ENCODE measurements at places on chromosomes 2 and 18. TPM values are rescaled to one million over a fixed set of nuclear protein-coding genes. Genes with fewer than 3 reads are reported as not detected.

DNA sequence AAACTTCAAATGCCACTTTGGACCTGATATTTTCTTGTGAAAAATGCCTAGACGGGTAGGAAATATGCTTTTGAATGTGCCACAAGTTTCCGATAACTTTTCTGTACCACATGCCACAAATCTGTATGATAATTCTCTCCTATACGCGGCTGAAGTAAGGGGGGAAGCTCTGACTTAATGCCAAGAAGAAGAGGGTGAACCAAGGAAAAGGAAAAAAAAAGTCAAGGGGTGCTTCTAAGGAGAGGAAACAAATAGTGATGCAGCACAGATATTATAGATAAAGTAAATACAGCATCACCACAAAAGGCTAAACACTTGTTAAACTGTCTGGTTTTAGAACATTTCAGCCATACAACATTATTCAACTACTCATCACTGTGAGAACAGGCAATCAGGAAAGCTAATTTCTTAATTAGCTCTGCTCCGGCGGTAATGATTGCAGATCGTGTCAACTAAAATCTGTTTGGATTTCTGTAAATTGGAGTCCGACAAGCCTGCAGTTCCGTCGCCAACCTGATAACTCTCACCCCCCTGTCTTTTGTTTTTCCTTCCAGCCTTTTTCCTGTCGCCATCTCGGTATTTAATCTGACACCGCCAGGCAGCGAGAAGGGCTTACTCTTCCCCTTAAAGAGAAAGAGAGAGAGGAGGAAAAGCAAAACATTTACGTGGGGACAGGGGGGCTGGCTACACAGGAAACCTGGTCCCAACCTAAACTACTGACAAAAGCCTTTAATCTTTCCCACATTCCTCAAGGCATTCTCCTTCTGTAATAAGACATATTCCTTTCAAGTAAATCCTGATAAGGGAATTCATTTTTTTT is 67.5 kb downstream of the ZEB2 start:
- DNase-seq = peak; percentile 29
- H3K4me1 ChIP-seq = peaks cover 67% of the 10 kb centered on the region
- peaks cover 25% of the 10 kb centered on the region for H3K27me3 ChIP-seq
- peak overlapping the region; percentile 44 for H3K4me3 ChIP-seq
- H3K27ac ChIP-seq = no peak overlapping the region

GRCh38 chr18:14941256-14941655 is 193.3 kb downstream of the ANKRD30B start:
- H3K36me3 ChIP-seq = peaks cover 49% of the 10 kb centered on the region
- H3K27ac ChIP-seq = no peak overlapping the region
- H3K4me1 ChIP-seq = no peaks in the 10 kb centered on the region
- H3K27me3 ChIP-seq = peaks cover 3% of the 10 kb centered on the region
- no peak for DNase-seq

GRCh38 chr18:6414118-6414722 is 491 bp downstream of the L3MBTL4 start:
- peak overlapping the region; percentile 68 for H3K4me3 ChIP-seq
- H3K4me1 ChIP-seq = peaks cover 12% of the 10 kb centered on the region
- no peak overlapping the region for H3K27ac ChIP-seq
- no peaks in the 10 kb centered on the region for H3K36me3 ChIP-seq
- DNase-seq = peak; percentile 59

DNA sequence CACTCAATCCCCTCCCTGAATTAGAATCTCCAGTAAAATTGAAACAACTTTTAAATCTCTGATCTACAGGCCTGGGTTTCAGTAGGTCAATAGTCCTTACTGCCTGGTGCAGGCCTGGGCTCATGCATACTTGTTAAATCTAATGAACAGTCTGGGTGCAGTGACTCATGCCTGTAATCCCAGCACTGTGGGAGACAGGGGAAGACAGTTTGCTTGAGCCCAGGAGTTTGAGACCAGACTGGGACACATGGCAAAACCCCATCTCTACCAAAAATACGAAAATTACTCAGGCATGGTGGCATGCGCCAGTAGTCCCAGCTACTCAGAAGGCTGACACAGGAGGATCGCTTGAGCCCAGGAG is 94.7 kb upstream of the SP3 start:
- H3K27ac ChIP-seq = no peak overlapping the region
- no peak for DNase-seq
- 0 out of 2 replicates have a peak, but pooled peaks cover 3% of the 10 kb centered on the region for H3K27me3 ChIP-seq
- peaks cover 25% of the 10 kb centered on the region for H3K4me1 ChIP-seq
- H3K36me3 ChIP-seq = peaks cover 20% of the 10 kb centered on the region
- H3K4me3 ChIP-seq = no peak overlapping the region

CHAC2 gene
- total RNA-seq = 10.2 TPM

DNA sequence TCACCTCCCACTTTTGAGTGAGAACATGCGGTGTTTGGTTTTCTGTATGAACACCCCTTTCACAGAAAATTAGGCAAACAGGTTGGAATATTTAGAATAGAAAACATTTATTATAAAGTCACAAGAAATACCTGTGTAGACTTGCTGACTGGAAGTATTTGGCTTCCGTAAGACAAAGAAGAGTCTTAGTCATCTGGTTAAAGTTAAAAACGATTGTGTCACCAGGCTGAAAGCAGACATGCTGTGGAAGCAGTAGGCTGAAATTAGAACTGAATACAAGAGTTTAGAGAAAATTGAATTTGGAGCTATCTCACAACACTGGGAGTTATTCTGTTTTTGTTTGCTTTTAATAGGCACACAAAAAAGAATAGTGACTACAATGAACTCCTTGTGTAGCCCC is 16.2 kb upstream of the CLASP1 start:
- H3K4me1 ChIP-seq = peaks cover 24% of the 10 kb centered on the region
- H3K4me3 ChIP-seq = no peak overlapping the region
- no peaks in the 10 kb centered on the region for H3K27me3 ChIP-seq
- peaks cover 26% of the 10 kb centered on the region for H3K36me3 ChIP-seq
- no peak overlapping the region for H3K27ac ChIP-seq

DNA sequence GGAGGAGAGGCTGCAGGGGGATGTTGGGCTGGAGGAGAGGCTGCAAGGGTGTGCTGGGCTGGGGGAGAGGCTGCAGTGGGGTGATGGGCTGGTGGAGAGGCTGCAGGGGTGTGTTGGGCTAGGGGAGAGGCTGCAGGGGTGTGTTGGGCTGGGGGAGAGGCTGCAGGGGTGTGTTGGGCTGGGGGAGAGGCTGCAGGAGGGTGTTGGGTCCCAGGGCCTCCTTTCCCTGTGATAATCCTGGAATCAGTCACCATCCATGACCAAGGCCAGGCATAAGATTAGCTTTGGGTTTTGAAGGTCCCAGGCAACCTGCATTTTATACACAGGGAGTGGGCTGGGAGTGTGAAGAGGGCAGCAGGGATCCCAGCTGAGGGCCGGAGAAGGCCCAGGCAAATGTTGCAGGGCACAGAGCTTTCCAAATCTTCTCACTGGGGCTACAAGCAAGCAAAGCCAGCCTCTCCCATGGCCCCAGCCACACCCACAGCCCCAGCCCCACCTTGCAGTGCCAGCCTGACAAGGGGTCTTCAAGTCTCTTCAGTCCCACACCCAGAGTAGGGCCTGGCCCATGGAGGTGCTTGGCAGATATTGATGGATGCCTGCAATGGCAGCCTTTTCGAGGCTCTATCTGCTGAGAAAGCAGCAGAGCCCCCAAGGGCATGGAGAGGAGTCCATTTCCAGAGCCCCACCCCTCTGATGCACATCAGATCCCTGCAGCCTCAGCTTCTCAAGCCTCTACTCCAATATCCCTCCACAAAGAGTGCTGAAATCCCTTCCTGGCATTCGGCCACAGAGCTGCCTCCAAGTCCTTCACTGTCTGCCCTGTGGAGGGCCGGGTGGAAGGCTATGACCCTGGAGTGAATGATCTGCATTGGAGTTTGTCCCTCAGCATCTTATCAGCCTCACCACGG is 50.3 kb upstream of the GLI2 start:
- DNase-seq = no peak
- H3K4me3 ChIP-seq = no peak overlapping the region
- H3K4me1 ChIP-seq = peaks cover 3% of the 10 kb centered on the region
- peaks cover 29% of the 10 kb centered on the region for H3K27me3 ChIP-seq
- no peak overlapping the region for H3K27ac ChIP-seq

DNA sequence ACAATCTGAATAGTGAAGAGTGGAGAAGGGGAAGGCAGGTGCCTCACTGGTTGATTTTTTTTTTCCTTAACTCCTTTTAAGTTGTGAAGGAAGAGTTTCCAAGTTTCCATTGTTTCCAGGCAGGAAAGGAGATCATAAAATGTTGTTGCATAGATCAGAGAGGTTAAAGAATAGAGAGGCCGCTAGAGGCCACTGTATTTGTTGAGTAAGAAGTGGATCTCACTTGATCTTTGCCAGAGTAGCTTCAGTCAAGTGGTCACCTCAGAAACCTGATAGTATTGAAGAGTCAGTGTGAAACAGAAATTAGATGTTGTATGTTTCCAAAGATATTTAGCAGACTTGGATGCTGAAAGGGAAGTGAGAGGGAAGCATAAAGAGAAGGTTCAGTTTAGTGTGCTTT is 17.6 kb downstream of the CTNNA2 start:
- no peaks in the 10 kb centered on the region for H3K27me3 ChIP-seq
- peaks cover 8% of the 10 kb centered on the region for H3K4me1 ChIP-seq
- H3K4me3 ChIP-seq = no peak overlapping the region
- H3K27ac ChIP-seq = no peak overlapping the region
- DNase-seq = no peak
- no peaks in the 10 kb centered on the region for H3K36me3 ChIP-seq

DNA sequence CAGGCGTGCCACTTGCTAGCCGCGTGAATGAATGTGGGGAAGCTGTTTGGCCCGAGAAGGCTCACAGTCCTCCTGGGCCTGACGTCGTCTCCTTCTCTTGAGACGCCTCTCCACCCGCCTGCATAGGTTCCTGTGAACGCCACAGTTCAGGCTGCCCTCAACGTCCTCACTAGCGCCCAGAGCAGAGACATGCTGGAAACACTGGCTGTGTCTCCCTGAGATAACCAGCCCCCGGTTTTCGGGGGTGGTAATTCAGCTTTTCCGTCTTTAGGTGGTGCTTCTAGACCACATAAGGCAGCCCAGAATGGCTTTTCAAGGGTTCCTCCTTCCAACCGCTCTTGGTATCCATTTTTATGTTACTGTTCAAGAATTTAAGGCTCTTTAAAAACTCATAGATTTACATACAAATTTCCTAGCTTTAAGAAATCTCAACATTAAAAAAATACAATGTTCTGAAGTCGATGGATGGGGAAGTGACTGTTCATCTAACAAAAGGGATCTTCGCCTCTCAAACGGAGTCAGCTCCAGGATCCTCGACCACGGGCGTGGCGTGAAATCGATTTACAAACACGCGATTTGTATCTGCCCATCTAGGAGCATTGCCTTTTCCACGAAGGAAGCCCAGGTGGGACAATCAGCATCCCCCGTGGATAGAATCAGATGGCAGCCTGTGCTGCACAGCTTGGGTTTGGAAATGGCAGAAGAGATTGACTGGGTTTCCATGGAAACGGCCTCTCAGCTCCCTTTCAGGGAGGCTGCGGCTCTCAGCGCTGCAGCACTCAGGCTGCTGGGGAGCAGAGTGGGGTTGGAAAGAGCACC is 110.6 kb upstream of the PXDN start:
- DNase-seq = peak; percentile 66
- H3K4me1 ChIP-seq = peaks cover 21% of the 10 kb centered on the region
- peak overlapping the region; percentile 73 for H3K4me3 ChIP-seq
- H3K36me3 ChIP-seq = no peaks in the 10 kb centered on the region
- no peak overlapping the region for H3K27ac ChIP-seq
- H3K27me3 ChIP-seq = peaks cover 4% of the 10 kb centered on the region

DNA sequence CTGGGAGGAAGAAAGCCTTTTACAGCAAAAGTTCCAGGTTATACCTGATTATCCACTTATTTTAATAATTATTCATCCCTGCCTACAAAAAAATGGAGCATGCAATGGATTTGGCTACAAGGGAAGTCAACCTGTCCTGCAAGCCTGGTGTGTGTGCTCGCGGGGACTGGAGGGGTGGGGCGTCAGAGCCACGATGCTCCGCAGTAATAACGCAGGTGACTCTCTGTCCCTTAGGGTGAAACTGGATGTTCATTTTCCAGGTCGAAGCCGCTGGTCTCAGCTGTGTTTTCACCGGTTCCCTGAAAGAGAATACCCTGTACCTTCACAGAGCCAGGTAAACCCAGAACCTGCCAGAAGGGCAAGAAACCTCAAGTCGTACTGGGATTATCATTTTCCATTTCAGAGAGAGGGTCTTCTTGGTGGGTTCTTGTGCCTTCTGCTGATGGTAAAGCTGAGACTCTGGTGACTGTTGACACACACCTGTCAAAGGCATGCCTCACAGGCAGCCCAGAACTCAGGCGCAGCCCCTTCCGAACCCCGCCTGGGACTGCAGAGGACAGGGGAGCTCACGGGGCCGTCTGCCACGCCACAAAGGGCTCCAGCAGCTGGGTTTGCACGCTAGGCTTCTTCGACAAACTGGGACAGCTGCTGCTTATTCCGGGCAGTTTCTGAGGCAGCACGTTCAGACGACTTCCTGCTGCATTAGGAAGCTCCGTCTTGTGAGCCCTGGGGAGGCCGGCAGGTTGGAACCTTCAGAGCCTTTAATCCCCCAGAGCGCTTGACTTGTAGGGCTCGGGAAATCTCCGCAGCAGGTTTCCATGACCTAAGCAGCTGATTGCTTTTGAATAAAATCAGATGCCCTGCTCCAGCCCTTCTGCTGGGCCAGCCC is 58.6 kb downstream of the KCNG2 start:
- H3K27me3 ChIP-seq = no peaks in the 10 kb centered on the region
- no peak overlapping the region for H3K27ac ChIP-seq
- peaks cover 6% of the 10 kb centered on the region for H3K4me1 ChIP-seq
- H3K4me3 ChIP-seq = no peak overlapping the region

IGFBP2 gene
- total RNA-seq = 873 TPM

CYP27C1 gene
- total RNA-seq = 2.9 TPM

- H3K27me3 ChIP-seq = no peaks in the 10 kb centered on the region
- H3K27ac ChIP-seq = no peak overlapping the region
- peaks cover 9% of the 10 kb centered on the region for H3K4me1 ChIP-seq
- peaks cover 4% of the 10 kb centered on the region for H3K36me3 ChIP-seq
Observed at GRCh38 chr18:9828506-9829396, 57.0 kb upstream of the TXNDC2 start.

GTF2A1L gene
- not detected for total RNA-seq

CTAGE1 gene
- total RNA-seq = not detected

GRCh38 chr2:53715568-53715967 is 52.0 kb upstream of the CHAC2 start:
- DNase-seq = no peak
- H3K36me3 ChIP-seq = peaks cover 38% of the 10 kb centered on the region
- H3K4me1 ChIP-seq = no peaks in the 10 kb centered on the region
- H3K27ac ChIP-seq = no peak overlapping the region
- H3K27me3 ChIP-seq = no peaks in the 10 kb centered on the region

TBC1D8 gene
- total RNA-seq = 32.0 TPM

GRCh38 chr18:67310826-67311225 is 205.7 kb downstream of the DSEL start:
- no peaks in the 10 kb centered on the region for H3K27me3 ChIP-seq
- DNase-seq = no peak
- no peak overlapping the region for H3K27ac ChIP-seq
- no peak overlapping the region for H3K4me3 ChIP-seq

- H3K27ac ChIP-seq = no peak overlapping the region
- no peaks in the 10 kb centered on the region for H3K27me3 ChIP-seq
- H3K36me3 ChIP-seq = no peaks in the 10 kb centered on the region
- no peak for DNase-seq
- H3K4me3 ChIP-seq = no peak overlapping the region
- no peaks in the 10 kb centered on the region for H3K4me1 ChIP-seq
Observed at GRCh38 chr2:157185476-157186227, 71.9 kb upstream of the GALNT5 start.

Measured in WTC11 (cell line).